ENCODE measurements at places on chromosomes 3 and 15. TPM values are rescaled to one million over a fixed set of nuclear protein-coding genes. Genes with fewer than 3 reads are reported as not detected.

- DNase-seq, result no peak
These were observed 584.5 kb upstream of the CCDC54 start for GRCh38 chr3:106792716-106793115.

PIK3CB gene
- 12.3 TPM for total RNA-seq

GRCh38 chr3:127690106-127690505 lies 17.4 kb downstream of the ABTB1 start:
- no peak for DNase-seq

GRCh38 chr3:172166261-172166660 lies 126.9 kb downstream of the FNDC3B start:
- no peak for DNase-seq

DNA sequence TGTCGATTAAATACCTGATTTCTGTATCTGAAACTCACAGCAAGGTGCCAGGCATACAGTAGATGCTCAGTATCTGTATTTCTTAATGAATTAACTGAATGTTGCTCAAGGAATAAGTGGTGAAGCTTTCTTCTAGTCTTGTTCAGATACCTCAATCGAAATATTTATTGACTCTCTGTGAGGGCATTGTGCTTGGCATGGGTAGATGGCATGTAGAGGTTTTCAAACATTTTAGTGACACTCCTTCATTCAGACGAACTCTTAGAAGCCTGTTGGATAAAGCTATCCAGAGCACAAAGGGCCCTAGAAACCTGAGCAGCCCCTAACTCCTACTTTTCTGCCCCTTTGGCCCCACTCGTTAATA lies 369 bp upstream of the SNX1 start:
- DNase-seq, result no peak

DNA sequence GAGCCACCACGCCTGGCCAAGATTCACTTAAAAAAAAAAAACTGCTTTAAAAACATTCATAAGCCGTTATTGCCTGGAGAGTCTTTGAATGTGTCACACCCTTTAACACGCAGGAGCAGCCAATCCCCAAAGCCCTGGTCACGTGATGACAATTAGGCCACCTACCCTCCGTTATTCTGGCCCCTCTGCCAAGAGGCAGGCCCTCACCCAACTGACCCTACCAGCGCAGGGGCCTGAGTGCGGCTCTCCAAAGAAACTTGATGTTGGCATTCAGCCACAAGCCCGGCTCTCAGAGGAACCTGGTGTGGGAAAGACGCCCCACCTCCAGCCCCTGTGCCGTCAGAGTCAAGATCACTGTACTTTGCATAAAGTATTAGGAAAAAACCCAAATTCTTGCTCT lies 11.6 kb upstream of the MUC4 start:
- no peak for DNase-seq

DNA sequence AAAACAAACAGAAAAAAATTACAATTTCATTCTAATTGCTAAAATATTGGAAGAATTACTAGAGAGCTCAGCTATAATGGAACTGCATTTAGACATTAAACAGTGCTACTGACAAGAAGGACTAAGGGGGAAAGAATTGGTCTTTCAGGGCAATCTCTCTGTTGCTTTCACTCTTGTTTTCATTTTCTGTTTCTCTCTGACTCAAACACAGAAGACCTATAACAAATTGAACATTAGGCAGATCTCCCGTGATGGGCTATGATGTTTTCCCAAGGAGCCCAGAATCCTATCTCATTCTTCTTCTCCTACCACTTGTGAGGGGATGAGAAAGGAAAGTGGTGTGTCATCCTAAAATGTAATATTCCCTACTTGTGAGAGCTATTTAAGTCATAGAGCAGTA lies 358.0 kb upstream of the TGFBR2 start:
- no peak for DNase-seq

DNA sequence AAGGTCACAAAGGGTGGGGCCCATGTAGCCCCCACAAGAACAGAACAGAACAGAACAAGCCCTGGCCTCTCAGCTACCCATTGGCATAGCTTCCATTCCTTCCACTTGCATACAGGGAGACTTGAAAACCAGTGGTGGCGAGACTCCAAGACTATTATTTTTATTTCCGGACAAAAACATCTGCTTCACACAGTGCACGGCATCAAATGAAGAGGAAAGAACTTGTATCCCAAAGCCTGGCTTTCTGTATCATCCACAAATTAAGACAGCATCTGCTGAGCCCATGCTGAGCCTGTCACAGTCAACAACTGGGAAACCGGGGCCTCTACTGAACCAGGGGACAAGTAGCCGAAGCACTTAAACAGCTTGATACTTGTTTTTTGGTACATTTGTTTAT lies 56.0 kb downstream of the CLEC3B start:
- no peak for DNase-seq

ISL2 gene
- 0.90 TPM for total RNA-seq

- DNase-seq, result no peak
These were observed 1.4 kb downstream of the MFGE8 start for GRCh38 chr15:88911766-88912118.

All from dermis microvascular lymphatic vessel endothelial cell (primary cell).